ENCODE measurements at places on chromosomes 2 and 18. TPM values are rescaled to one million over a fixed set of nuclear protein-coding genes. Genes with fewer than 3 reads are reported as not detected.

ANKRD29 gene
- 56.5 TPM for total RNA-seq

SPOPL gene
- 34.2 TPM for total RNA-seq

IL18R1 gene
- 27.5 TPM for total RNA-seq

DNA sequence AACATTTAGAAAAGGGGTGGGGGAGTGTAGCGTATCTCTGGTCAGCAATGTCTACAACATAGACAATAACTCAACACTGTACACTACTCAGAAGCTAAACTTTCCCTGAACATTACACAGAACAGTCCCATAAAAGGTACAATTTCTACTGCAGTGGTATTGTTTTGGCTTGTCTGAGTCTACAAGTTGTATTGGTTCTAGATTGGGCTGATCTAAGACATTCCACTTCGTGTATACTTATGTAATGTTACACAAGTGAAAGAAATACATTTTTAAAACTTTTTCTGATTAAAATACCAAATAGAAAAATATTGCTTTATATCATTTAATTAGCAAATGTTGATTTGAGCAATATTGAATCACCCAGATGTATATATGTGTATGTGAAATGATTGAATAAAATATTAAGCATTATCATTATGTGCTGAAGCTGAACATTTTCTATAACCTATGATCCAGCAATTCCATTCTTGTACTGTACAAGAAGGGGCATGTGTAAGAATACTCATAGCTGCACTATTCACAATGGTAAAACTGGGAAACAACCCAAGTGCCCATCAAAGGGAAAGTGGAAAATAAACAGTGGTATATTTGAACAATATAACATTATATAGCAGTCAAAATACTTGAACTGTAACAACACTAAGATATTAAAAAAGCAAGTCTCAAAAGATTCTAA, 52.4 kb downstream of the VSNL1 start:
- no peaks in the 10 kb centered on the region for H3K27me3 ChIP-seq
- no peaks in the 10 kb centered on the region for H3K36me3 ChIP-seq
- no peak overlapping the region for H3K4me3 ChIP-seq
- no peak for DNase-seq

DNA sequence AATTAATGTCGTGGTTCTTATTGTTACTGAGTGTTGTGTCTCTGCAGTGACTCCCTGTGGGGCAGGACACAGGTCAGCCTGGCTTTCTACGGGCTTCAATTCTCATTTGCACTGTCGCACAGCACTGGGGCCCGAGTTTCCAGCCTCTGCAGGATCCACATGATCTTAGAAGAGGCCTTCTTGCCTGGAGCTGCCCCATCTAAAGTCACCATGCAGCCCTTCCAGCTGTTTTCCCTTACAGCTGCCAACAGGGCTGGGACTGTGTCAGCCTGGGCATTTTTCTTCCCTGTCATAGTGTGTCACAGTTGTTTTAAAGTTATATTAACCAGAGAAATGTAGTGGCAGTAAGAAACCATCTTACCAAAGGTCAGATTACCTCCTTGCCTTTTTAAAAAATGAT, 27.0 kb downstream of the FHL2 start:
- H3K36me3 ChIP-seq = peaks cover 6% of the 10 kb centered on the region
- peaks cover 25% of the 10 kb centered on the region for H3K4me1 ChIP-seq
- no peaks in the 10 kb centered on the region for H3K27me3 ChIP-seq
- no peak overlapping the region for H3K4me3 ChIP-seq
- no peak overlapping the region for H3K27ac ChIP-seq
- no peak for DNase-seq

DNA sequence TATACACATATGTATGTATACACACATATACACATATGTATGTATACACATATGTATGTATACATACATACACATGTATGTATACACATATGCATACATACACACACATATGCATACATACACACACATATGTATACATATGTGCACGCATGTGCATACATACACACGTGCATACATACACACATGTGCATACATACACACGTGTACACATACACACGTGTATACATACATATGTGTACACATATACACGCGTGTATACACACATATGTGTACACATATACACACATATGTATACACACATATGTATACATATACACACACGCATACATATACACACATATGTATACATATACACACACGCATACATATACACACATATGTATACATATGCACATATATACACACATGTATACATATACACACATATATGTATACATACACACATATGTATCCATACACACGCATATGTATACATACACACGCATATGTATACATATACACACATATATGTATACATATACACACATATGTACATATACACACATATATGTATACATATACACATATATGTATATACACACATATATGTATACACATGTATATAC, 21.5 kb downstream of the NABP1 start:
- no peak overlapping the region for H3K4me3 ChIP-seq
- H3K27ac ChIP-seq = no peak overlapping the region
- DNase-seq = no peak
- no peaks in the 10 kb centered on the region for H3K27me3 ChIP-seq
- H3K36me3 ChIP-seq = no peaks in the 10 kb centered on the region

DNA sequence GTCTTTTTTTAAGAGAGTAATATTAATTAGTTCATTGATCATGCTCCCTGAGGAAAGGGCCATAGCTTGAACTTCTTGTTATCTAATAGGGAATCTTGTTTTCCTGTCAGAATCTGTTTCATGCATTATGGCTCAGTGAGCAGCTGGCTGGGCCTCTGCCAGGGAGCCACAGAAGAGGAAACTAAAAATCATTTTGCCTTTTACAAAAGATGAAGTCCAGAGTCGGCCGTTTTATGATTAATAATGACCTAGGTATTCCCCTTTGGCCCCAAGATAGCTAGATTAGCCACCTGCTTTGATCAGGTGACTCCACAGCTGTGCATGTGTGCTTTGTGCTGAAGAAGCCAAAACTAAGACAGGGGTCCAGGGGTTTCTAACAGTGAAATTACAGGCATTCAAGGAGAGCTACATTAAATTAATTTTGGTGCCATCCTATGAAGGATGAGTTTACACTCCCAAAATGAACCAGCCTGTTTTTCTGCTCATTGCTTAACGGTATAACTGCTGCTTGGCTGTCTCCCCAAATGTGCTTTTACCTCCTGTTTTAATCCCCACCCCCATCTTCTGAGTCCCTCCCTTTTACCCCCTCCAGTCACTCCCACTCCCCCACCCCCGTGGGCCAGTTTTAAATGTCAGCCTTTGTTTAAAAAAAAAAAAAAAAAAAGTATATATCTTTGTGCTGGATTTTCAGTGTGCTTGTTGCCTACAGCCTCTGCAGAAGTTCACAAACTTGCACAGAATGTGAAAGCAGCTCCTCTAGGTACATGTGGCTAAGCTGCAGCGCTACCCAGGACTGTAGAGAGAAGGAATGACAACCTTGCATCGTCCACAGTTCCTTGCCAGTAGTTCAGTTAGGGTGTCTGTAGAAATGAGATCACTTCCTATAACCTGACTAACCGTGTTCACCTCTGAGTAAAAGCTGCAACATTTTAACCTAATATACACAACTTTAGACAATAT, 93.1 kb downstream of the CABLES1 start:
- H3K36me3 ChIP-seq = no peaks in the 10 kb centered on the region
- DNase-seq = no peak
- peaks cover 77% of the 10 kb centered on the region for H3K4me1 ChIP-seq
- no peaks in the 10 kb centered on the region for H3K27me3 ChIP-seq
- H3K4me3 ChIP-seq = no peak overlapping the region

- no peak overlapping the region for H3K27ac ChIP-seq
- no peak for DNase-seq
- peaks cover 41% of the 10 kb centered on the region for H3K4me1 ChIP-seq
- H3K4me3 ChIP-seq = no peak overlapping the region
- H3K36me3 ChIP-seq = no peaks in the 10 kb centered on the region
Measured at GRCh38 chr2:42199626-42200025, 30.5 kb downstream of the EML4 start.

- no peak overlapping the region for H3K4me3 ChIP-seq
- no peaks in the 10 kb centered on the region for H3K27me3 ChIP-seq
- no peaks in the 10 kb centered on the region for H3K36me3 ChIP-seq
- DNase-seq = peak; percentile 92
- H3K4me1 ChIP-seq = peaks cover 20% of the 10 kb centered on the region
Measured at GRCh38 chr2:238569507-238570195, 142.9 kb downstream of the ASB1 start.

DNA sequence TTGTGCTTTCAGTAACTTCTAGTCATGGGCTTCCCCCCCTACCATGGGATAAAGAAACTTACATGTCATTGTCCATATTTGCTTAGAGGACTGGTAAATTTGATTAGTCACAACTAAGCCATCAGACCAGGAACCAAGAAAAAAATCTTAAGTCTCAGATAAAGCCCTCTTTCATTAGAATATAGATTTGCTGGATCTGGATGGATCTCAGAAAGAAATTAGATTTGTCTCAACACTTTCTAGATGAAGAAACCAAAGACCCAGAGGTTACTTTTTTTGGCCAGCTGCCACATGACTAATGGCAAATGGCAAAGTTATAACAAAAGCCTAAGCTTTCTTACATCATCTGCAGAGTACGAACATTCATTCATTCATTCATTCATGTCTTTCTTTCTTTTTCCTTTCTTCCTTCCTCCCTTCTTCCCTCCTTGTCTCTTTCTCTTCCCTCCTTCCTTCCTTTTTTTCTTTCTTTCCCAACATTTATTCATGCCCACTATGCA, 60.2 kb downstream of the CDCA7 start:
- H3K27ac ChIP-seq = no peak overlapping the region
- H3K27me3 ChIP-seq = peaks cover 5% of the 10 kb centered on the region
- H3K4me1 ChIP-seq = no peaks in the 10 kb centered on the region
- no peak overlapping the region for H3K4me3 ChIP-seq

DNA sequence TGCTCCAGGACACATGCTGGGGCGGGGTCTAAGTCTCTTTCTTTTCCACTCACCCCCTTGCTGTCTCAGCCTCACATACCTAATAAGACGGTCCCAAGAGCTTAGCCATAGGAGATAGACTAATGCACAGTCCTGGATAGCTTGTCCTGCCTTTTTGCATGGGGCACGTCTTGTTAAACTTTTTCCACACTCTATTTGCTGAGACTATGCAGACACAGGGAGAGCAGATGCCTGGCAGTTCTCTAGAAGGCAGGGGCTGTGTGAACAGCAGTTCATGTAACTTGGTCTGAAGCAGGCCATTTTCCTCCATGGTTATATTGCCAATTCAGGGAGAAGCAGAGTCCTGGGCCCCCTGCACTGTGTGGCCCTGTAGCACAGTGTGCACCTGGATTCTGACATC, 142.1 kb downstream of the SEPTIN10 start:
- no peaks in the 10 kb centered on the region for H3K27me3 ChIP-seq
- no peak overlapping the region for H3K27ac ChIP-seq
- DNase-seq = peak; percentile 10
- H3K4me3 ChIP-seq = no peak overlapping the region

DNA sequence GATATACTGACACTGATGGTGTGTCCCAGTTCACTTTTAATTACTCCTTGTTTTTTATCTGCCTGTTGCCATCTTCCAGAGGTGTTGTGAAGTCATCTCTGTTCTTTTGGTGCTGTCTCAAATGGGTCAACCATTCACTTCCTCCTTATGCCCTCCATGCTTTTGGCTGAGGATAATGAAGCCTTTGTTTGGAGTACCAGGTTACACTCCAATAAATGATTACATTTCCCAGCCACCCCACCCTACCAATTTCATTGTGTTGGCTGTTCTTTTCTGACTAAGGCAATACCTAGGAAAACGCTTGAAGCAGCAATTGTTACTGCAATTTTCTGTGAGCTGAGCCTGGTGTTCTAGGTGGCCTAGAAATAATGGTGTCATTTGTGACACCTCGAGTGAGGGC, 29.8 kb upstream of the ACTG2 start:
- DNase-seq = no peak
- no peaks in the 10 kb centered on the region for H3K4me1 ChIP-seq
- H3K36me3 ChIP-seq = peaks cover 91% of the 10 kb centered on the region
- H3K4me3 ChIP-seq = no peak overlapping the region
- no peaks in the 10 kb centered on the region for H3K27me3 ChIP-seq

- no peak overlapping the region for H3K27ac ChIP-seq
- no peaks in the 10 kb centered on the region for H3K27me3 ChIP-seq
- no peak for DNase-seq
- peaks cover 20% of the 10 kb centered on the region for H3K4me1 ChIP-seq
- H3K36me3 ChIP-seq = peaks cover 80% of the 10 kb centered on the region
- H3K4me3 ChIP-seq = no peak overlapping the region
Measured at GRCh38 chr2:174570318-174570958, 27.2 kb downstream of the WIPF1 start.

GRCh38 chr2:47095349-47096020, 59.6 kb downstream of the STPG4 start:
- H3K27me3 ChIP-seq = no peaks in the 10 kb centered on the region
- no peaks in the 10 kb centered on the region for H3K36me3 ChIP-seq
- H3K27ac ChIP-seq = no peak overlapping the region
- no peak for DNase-seq

DNA sequence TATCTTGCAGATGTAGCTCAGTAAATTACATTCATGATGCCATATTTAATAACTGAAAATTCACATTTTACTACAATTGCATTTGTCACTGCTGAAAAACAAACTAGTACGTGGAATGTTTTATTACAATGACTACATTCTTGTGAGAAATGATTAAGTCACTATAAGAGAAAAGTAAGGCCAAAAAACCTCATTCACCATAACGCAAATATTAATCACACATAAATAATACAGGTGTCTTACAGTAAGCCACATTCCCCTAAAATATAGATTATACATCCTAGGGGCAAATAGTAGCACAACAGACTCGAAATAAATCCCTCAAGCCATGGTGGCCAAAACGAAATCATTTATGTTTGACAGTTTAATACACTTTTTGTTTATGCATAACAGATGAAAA, 460.6 kb downstream of the NR4A2 start:
- no peak for DNase-seq
- no peak overlapping the region for H3K27ac ChIP-seq
- H3K4me3 ChIP-seq = no peak overlapping the region
- H3K27me3 ChIP-seq = no peaks in the 10 kb centered on the region
- no peaks in the 10 kb centered on the region for H3K36me3 ChIP-seq

Measured in lower lobe of right lung (tissue), 2 donors.